ENCODE measurements at places on chromosomes 7 and 10.
A peak's percentile ranks its signal among the peaks of the same experiment; 100 is the strongest.

- DNase-seq: no peak
Measured at GRCh38 chr7:64863969-64864368, 39.1 kb upstream of the ZNF273 start.

DNA sequence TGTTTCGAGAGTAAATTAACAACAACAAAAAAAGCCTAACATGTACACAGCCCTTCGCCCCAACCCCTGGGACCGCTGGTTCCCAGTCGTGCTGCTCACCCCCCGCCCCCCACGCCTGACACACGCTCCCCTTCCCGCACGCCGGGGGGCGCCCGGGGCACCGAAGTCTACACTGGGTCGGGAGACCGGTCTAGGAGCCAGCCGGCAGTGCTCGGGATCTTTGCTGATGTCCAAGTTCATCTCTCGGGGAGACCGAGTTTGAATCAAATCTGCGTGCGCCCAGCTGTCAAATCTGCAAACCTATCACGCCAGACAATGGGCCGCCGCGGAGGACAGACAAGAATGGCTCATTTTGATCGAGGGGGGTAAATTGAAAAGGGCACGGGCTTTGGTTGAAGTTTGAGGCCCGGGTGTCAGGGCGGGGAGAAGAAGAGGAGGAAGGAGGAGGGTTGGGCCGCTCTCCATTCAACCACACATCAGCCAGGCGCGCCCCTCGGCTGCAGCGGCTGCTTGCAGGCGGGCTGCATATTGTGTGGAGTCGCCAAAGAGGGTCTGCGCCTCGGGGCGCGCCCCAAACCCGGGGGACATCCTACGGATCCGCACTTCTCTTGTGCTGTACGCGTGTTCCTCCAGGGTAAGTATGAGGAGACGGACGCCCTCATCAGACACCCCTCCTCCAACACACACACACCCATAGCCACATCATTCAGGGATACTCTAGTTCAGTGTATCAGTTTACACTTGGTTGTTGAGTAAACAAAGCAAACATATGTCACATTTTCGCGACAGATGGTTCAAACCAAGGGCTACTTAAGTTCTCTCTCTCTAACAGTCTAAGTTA, 1.3 kb upstream of the GFRA1 start:
- peak; percentile 29 for DNase-seq

GRCh38 chr7:191105-191980, 1.0 kb upstream of the FAM20C start:
- DNase-seq: peak; percentile 17

GRCh38 chr10:34341473-34341872, 473.6 kb downstream of the PARD3 start:
- no peak for DNase-seq

DNA sequence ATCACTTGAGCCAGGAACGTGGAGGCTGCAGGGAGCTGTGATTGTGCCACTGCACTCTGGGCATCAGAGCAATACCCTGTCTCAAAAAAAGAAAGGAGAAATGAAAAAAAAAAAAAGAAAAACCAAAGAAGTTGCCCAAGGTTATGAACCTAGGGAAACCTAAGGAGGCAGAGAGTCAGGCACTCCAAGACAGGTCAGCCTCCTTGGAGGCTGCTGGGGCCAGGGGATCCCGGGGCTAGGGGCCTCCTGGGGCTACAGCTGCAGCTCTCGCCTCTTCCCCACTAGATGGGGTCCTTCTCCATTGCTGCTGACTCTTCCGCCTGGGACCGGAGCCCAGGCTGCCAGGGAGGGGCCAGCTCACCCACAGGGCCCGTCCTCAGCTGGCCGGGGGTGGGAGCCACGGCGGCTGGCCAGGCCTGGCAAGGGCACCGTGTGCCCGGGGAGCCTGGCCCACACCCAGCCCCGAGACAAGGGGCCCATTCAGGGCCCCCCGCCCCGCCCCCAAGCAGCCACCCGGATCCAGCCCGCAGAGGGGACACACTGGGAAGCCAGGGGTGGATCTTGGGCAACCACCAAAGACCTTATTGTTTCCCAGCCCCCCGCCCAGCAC, 1.7 kb upstream of the SPACDR start:
- peak; percentile 78 for DNase-seq

GRCh38 chr10:17220652-17221100, 7.4 kb upstream of the VIM start:
- no peak for DNase-seq

GRCh38 chr7:34042406-34042805, 137.1 kb downstream of the BMPER start:
- DNase-seq: no peak

DNA sequence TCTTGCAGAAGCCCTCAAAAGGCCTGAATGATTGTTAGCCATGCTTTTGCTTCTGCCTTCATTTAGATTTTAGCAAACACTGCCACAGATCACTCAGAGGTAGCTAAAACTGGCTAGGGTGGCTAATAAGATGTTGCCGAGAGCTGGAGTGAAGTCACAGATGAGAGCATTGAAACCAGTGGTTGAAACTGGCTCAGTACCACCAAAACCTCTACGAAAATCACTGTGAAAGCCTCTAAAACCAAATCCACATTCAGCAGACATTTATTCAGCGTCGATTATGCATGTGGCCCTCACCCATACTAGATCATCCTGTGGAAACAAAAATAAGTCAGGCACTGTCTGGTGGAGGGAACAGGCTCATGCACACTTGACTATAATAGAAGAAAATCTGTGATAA, 50.8 kb downstream of the PIK3CG start:
- no peak for DNase-seq

DNA sequence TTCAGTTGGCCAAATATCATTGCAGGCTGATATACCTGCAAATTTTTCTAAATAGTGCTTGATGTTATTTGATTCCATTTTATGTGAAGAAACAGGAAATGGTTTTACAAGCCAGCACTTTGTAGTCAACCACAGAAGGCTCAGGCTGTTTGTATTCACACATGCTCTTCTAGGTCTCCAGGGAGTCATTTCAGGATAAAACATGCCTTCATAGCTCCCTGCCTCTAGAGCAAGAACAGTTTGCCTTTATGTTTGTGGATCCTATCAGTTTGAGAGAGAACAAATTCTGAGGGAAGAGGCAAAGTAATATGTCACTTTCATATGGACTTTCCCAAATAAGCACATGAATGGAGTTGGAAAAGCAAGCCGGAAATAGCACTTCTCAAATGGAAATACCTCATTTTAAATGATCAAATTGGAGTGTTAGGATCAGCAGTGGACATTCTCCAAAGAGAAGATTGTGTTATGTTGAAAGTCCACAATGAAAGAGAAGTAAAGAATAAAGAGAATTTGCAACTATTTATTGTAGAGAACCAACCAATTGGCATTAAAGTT, 277.6 kb downstream of the KCND2 start:
- DNase-seq: no peak

GRCh38 chr7:157564517-157565177, 227.8 kb downstream of the DNAJB6 start:
- no peak for DNase-seq

DNA sequence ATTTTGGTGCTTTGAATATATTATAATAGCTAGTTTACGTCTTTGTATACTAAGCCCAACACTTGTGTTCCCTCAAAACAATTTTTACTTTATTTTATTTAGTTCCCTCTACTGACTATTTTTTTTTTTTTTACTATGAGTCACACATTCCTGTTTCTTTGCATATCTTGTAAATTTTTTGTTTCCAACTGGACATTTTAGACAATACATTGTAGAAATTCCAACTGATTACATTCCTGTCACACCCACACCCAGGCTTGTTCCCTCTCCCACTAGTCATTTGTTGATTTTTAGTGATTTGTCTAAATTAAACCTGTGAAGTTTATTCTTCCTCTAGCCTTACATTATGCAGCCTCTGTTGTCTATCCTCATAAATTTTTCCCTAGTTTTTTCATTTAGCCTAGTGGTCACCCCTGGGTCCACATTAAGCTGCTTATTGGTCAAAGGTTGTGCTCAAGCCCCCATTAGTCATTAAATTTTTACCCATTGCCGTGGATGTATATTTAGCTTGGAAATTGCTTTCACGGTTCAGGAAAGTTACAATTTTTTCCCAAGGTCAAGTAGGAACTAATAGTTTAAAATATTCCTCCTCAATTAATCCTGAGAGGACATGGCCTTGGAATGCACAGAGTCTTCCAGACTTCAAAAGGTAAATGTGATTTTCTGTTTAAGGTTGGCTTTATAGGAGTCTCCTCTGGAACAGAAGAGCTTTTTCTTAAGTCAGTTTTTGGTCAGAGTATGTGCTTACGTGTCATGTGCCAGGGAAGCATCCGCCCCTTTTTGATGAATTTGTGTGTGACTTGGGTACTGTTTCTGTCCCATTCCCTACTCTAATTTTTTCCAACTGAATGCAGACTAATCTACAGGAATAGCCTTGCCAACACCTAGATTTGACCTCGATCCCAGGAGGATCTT, 207.6 kb upstream of the TMEM72 start:
- no peak for DNase-seq

DNA sequence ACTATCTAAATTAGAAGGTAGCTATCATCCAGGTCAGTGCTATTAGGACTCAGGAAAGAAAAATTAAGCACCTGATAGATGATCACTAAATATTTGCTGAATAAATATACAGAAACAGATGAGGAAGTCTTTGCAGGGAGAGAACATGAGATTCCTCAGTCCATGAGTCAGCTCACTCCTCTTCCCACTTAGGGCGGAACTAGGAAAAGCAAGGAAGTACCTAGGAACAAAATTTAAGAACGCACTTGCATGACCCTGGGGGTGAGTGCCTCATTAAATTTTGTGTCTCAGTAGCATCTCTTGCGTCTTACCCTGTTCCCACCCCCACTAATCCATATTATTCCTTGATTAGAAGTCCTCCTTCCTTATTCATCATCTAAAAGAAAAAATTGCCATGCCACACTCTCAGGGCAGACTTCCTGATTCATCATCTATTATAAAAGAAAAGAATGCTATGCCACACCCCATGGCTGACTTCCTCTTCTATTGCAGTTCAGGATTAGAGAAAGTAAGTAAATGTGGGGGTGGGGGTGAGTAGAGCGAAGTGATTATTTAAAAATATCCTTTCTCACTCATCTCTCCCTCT, 208.8 kb downstream of the THSD7A start:
- DNase-seq: no peak

GRCh38 chr7:50954716-50955115, 172.0 kb upstream of the GRB10 start:
- no peak for DNase-seq

GRCh38 chr7:94228678-94229077, 166.0 kb upstream of the COL1A2 start:
- no peak for DNase-seq

- no peak for DNase-seq
Measured at GRCh38 chr10:77104459-77104980, 533.1 kb downstream of the KCNMA1 start.

GRCh38 chr7:63096141-63096540, 902.5 kb upstream of the ZNF722 start:
- DNase-seq: no peak

DNA sequence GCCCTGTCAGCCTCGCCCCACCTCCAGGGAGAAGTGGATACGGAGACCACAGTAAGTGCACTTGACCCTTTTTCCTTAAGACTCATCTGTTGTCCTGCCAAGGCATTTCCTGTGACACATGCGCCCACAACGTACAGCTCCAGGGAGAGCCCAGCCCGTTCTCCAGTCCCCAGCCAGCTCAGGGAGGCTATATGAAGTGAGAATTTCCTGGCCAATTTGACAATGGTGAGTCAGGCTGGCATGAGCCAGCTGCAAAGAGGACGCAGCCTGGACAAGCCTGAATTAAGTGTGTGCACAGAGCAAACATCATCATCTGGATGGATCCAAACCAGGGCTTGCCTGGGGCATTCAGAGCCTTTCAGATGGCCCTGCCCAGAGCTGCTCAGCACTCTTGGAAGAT, 244.8 kb downstream of the KCNMA1 start:
- no peak for DNase-seq

GRCh38 chr7:100642534-100642907, 1.2 kb upstream of the TFR2 start:
- DNase-seq: peak; percentile 35

- DNase-seq: no peak
Measured at GRCh38 chr10:109698086-109698485, 225.2 kb downstream of the XPNPEP1 start.

DNA sequence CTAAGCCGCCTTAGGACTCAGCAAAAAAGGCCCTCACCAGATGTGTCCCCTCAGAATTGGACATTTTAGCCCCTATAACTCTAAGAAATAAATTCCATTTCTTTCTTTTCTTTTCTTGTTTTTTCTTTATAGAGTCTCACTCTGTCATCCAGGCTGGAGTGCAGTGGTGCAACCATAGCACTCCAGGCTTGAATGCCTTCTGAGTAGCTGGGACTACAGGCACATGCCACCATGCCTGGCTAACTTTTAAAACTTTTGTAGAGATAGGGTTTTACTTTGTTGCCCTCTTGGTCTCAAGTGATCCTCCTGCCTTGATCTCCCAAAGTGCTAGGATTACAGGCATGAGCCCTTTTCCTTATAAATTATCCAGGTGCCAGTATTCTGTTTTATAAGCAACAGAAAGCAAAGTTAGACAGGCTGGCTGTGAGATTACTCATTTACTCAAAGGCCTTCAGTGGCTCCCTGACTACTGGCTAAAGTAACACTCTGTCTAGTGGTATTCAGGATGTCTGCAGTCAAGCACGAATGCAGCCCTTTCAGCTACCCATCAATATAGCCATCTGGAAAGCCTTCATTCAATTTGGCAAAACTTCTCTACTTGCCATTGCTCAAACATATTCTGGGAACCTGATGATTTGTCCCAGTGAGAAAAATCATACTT, 128.6 kb downstream of the ICA1 start:
- DNase-seq: no peak

DNA sequence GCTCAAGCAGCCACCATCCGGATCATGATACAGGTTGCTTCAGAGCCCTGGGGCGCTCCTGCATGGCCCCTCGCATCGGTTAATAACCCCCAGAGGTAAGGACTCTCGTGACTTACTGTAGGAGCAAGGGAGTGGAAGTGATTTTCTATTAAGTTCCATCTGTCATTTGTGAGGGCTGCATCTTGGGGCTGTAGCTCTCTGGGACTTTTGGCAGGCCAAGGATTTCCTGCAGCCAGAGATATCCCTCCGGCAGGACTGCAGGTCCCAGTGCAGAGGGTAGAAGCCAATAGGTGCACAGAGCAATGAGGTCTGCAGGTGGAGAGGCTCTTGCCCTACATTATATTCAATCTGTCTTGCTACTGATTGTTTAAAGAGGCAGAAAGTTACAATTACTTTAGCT, 356.8 kb upstream of the ADARB2 start:
- DNase-seq: no peak

GRCh38 chr7:70738151-70738885, 393.6 kb upstream of the GALNT17 start:
- no peak for DNase-seq

- DNase-seq: no peak
Measured at GRCh38 chr7:80263333-80263732, 128.7 kb downstream of the GNAI1 start.

DNA sequence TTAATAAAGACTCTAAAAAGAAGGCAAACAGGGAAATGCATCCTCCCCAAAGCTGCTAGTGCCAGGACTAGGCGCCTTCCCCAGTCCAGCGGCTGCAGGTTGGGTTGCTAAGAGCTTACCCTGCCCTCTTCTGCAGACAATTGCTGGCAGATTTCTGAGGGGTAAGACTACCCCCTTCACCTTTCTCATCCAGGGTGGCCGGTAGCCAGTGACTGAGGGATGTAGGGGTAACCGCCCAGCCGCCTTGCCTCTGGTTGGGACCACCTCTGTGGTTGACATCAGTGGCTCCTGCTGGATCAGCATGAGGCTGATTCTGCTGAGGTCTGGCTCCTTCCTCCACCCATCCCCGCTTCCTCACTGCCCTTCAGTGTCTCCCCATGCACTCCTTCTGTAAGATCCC, 71.2 kb downstream of the ADCYAP1R1 start:
- DNase-seq: no peak

- DNase-seq: no peak
Measured at GRCh38 chr7:151524845-151525244, 5.2 kb upstream of the RHEB start.

GRCh38 chr7:112771166-112771565, 19.0 kb downstream of the TMEM168 start:
- DNase-seq: no peak
